ENCODE measurements at places on chromosomes 2 and 18. TPM values are rescaled to one million over a fixed set of nuclear protein-coding genes. Genes with fewer than 3 reads are reported as not detected.

- DNase-seq: no peak
Measured at GRCh38 chr2:15133461-15133860, 427.7 kb downstream of the NBAS start.

The KCNF1 gene
- total RNA-seq: 0.17 TPM

DNA sequence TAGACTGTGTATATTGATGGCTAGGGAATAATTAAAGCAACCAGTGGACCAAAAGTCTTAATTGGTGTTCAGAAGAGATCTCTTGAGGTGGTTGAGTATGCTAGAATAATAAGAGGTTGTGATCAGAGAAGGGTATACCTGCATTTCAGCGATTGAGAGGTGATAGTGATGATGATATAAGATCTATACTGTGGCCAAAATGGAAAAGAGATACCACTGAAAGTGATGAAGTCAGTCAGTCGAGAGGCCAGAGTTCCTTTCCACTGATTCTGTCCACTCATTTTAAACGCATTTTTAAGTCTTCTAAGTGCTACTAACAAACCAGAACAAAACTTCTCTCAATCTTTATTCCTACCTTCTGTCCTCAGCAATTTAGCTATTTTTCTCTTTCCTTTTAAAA, 32.9 kb downstream of the ACTR3 start:
- DNase-seq: no peak

DNA sequence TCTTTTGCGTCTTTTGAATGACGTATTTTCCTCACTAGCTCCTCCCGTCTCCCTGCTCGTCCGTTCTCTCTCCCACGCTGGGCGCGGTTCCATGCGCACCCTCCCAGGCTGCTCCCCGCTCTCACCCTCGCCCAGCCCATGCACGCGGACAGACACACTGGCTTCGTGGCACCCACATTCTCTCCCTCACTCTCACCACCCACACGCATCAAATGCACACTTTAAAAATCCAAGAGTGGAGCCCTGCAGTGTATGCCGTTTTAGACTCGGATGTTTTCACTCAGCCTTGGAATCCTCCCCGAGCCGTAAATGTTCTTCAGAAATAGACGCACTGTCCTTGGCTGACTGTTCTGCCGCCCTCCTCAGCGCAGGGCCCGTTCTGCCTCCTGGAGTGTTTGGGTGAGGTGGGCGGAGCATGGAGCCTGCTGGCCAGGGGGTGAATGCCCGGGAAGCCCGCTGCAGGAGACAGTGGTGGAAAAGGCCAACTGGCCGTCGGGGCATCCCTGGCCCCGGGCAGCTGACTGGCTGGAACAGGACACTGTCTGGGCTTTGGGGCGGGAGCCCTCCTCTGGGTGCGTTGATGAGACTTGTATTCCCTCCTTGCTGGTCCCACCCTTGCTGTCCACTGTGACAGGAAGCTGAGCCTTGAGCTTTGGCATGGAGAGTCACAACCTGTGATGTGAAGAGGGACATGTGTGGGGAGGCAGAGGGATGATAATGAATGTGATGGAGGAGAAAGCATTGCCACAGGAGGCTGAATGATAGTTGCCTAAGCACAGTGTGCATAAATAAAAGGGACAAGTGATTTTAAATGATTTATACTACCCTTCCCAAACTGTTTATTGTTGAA, 35.4 kb upstream of the LYPD6B start:
- DNase-seq: no peak
